ENCODE measurements at places on chromosomes 12 and 14. TPM values are rescaled to one million over a fixed set of nuclear protein-coding genes. Genes with fewer than 3 reads are reported as not detected.

DNA sequence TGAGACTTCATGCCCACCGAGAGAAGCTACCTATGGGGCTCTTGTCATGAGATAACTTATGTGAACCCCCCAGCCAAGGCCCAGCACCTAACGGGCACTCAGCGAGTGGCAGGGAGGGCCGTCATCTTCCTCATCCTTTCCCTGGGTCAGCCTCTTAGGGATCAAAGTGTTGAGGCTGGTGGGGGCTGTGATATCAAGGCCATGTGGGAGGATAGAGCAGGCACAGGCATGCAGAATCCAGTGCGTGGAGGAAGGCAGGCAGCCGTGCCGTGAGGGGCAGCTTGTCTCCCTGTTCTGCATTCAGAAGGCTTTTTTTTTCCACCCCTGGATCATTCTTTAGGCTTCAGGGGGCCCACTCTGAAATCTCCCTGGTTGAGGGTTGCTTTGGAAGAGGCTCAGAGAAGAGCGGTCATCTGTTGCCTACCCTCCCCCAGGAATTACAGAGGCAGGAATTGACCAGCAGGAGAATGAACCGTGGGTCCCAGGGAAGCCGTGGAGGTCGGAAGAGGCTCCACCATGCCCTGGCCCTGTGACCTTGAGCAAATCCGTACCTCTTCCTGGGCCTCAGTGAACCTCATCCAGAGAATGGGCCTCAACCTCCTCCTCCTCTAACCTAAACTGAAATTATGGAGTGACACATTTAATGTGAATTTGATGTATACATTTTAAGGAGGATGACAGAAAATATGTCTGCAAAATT lies 62.8 kb downstream of the BEGAIN start:
- no peaks in the 10 kb centered on the region for H3K36me3 ChIP-seq
- H3K27me3 ChIP-seq = no peaks in the 10 kb centered on the region
- H3K27ac ChIP-seq = no peak overlapping the region

GRCh38 chr12:34294671-34295365 lies 272.5 kb downstream of the ALG10 start:
- H3K4me3 ChIP-seq = no peak overlapping the region
- H3K27me3 ChIP-seq = no peaks in the 10 kb centered on the region
- H3K4me1 ChIP-seq = no peaks in the 10 kb centered on the region
- H3K36me3 ChIP-seq = no peaks in the 10 kb centered on the region

GRCh38 chr12:49790741-49791555 lies 37.3 kb downstream of the NCKAP5L start:
- no peaks in the 10 kb centered on the region for H3K36me3 ChIP-seq
- H3K4me1 ChIP-seq = no peaks in the 10 kb centered on the region
- no peak overlapping the region for H3K4me3 ChIP-seq
- no peaks in the 10 kb centered on the region for H3K27me3 ChIP-seq
- DNase-seq = no peak

Gene ATN1
- total RNA-seq = 125 TPM

Gene INHBC
- total RNA-seq = not detected

- no peaks in the 10 kb centered on the region for H3K4me1 ChIP-seq
- H3K27me3 ChIP-seq = no peaks in the 10 kb centered on the region
- no peak for DNase-seq
- H3K27ac ChIP-seq = no peak overlapping the region
- H3K4me3 ChIP-seq = no peak overlapping the region
- H3K36me3 ChIP-seq = no peaks in the 10 kb centered on the region
These were observed 405.3 kb downstream of the MED13L start for GRCh38 chr12:115872212-115872611.

GRCh38 chr12:116697716-116698115 lies 40.2 kb downstream of the SPRING1 start:
- H3K4me1 ChIP-seq = no peaks in the 10 kb centered on the region
- no peaks in the 10 kb centered on the region for H3K36me3 ChIP-seq
- H3K27ac ChIP-seq = no peak overlapping the region
- no peak overlapping the region for H3K4me3 ChIP-seq
- DNase-seq = no peak

Gene SLC39A5
- 96.6 TPM for total RNA-seq

GRCh38 chr12:29889737-29890136 lies 106.0 kb upstream of the TMTC1 start:
- H3K27ac ChIP-seq = no peak overlapping the region
- no peaks in the 10 kb centered on the region for H3K27me3 ChIP-seq
- H3K4me1 ChIP-seq = no peaks in the 10 kb centered on the region
- no peaks in the 10 kb centered on the region for H3K36me3 ChIP-seq
- no peak overlapping the region for H3K4me3 ChIP-seq

Gene AVPR1A
- 0.18 TPM for total RNA-seq

DNA sequence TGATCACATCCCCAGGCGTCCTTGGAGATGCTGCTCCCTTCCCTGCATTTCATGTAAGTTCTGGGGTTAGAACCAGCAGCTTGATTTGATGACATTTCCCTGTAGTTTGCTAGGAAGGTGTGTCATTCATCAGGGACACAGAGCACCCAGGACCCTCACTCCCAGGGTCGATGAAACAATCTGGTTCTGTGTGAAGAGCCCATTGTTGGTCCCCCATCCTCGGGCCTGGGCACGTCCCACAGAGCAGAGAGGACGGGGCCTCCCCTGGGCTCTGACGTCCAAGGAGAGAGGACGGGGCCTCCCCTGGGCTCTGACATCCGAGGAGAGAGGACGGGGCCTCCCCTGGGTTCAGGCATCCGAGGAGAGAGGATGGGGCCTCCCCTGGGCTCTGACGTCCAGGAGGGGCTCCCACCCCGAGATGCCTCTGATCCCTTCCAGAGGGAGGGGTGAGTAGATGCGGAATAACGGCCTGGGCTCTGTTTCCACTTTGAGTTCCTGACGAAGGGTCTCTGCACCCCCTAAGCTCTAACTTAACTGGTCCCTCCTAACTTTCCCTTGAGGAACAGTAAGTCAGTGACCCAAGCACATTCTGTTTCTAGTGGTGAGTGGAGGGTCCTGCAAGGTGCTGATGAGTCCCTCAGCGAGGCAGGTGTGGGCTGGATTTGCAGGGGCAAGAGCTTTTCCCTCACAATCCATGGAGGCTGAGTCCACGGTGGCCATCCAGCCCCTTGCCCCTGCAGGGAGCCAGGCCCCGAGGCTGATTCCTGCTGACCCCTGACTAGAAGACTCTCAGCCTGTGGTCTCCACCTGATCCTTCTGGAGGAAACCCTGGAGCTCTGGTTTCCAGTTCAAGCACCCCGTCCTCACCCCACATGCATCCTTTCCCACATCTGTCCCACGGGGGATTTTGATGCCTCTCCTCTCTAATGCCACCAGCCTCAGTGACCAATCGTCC lies 35.5 kb upstream of the SFSWAP start:
- H3K4me1 ChIP-seq = no peaks in the 10 kb centered on the region
- H3K36me3 ChIP-seq = no peaks in the 10 kb centered on the region
- H3K27ac ChIP-seq = no peak overlapping the region
- no peaks in the 10 kb centered on the region for H3K27me3 ChIP-seq
- DNase-seq = no peak
- no peak overlapping the region for H3K4me3 ChIP-seq

Gene ARMH4
- total RNA-seq = 3.2 TPM

Gene CLECL1
- total RNA-seq = not detected

Gene RFLNA
- 24.1 TPM for total RNA-seq

Data from Peyer's patch (tissue), 4 donors.